RWPE1 (cell line): ENCODE measurements at places on chromosomes 7 and 10.

DNA sequence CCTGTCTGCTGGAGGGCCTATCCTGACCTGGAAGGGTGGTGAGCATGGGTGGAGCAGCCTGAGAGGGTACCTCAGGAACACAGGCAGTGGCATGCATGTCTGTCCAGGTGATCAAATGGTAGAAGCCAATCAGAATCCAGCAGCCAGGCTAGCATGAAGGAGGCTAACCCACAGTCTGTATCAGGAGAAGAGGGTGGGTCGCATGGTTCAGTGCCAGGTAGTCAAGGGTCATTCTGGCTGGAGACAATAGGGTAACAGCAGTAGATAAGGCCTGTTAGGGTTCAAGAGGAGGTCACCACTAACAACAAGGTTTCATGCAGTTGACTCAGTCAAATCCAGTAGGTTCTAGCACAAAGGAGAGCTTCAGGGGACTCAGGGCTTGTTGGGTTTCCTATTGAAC, 10.4 kb downstream of the ALDH18A1 start:
- no peak for DNase-seq

DNA sequence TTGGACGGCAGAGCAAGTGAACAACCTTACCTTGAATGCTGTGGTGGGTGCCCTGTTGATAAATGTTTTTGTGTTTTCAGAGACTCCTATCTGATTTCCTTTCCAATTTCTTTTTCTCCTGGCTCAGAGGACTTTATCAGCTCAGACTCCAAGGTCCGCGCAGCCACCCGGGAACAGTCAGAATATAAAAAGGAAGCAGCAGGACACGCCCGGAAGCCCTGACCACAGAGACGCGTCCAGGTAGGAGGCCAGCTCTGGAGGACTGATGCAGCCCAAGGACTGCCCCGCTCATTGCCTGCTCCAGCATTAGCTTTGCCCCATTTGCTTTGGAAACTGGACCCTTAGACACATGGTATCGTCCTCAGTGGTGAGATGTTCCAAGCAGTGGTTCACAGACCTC, 61.3 kb downstream of the TACC2 start:
- no peak for DNase-seq

DNA sequence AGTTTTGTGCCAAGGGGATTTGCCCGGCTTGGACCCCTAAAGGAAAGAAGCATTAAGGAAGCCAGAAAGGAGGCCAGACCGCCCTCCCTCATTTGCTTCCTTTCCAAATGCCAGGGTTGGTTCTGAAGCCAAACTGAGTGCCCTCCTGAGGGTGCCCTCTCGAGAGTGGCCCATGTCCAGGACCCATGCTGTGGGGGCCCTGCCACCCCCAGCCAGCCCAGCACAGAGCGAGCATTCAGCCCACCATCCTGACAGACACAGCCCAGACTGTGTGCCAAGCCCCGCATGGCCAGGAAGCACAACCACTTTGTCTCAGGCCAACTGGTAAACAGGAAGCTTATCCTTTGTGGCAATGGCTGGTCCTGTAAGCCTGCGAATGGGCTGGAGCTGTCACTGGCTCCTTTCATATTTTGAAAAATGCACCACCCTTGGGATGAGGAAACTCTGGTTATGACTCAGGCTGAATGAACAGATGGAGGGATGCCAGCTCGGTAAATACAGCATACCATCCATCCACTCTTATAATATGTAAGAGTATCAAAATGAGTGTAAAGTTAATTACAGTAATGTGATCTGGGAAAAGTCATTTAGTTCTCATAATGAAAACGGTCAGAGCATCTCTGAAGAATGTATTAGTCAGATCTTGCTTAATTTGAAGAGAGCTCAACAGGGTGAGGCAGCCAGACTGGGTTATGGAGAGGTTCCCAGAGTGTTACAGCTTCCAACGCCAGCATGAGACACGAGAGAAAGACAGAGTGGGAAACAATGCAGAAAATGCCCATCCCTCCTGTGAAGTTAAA, 65.0 kb downstream of the STK17A start:
- DNase-seq = peak; percentile 91

DNA sequence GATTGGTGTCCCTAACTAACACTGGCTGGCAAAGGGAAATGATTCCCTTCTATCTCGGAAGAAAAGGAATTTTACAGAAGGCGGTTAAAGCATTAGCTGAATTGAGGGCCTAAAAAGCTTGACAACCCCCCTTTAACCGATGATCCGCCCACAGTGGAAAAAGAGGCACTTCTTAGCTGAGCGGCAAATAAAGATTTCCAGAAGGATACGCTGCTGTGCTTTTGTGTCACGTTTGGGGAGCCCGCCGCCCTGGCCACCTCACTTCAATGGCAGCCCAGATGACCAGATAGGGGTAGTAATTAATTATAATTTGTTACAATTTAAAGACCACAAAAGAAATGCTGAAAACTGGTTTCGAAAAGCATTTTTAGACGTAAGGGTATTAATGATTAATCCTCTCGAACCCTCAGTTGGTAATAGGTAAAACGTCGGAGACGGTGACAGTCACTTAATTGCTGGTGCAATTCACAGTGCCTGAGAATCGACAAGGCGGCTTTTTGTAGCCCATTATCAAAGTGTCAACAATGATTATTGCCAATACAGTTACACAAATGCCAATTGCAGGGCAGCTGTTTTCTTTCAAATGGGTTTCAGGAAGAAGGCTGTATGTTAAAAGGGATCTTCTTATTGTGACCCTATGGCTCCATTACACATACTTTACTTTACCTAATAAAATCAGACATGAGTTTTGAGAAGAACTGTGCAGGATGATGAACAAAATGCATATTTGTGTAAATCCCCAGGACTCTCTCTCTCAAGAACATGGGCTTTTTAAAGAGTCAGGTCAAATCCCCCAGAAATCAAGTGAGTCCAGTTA, 154.1 kb downstream of the PIP4K2A start:
- no peak for DNase-seq

- DNase-seq = no peak
Measured at GRCh38 chr10:21832821-21833130, 170.8 kb downstream of the DNAJC1 start.

- no peak for DNase-seq
Measured at GRCh38 chr10:7662522-7662921, 4.2 kb downstream of the ITIH5 start.

- no peak for DNase-seq
Measured at GRCh38 chr10:62894156-62894555, 78.0 kb upstream of the EGR2 start.
